ENCODE measurements at places on chromosomes 4 and X. TPM values are rescaled to one million over a fixed set of nuclear protein-coding genes. Genes with fewer than 3 reads are reported as not detected.

DNA sequence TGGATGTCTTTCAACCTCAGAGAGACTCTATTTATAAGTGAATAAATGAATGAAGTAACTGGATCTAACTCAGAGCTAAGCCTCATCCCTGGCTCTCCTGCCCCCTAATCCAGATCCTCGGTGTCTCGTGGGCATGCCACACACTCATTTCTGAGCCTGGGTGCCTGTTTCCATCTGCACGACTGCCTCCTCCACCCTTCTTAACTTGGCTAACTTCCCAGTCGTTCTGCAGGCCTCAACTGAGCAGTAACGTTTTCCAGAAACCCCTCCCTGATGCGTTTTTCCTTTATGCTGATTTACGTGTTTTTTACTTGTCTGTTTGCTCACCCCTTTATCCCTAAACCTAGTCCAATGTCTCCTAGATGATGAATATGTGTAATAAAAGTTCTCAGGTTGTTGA is 186.9 kb upstream of the HS3ST1 start:
- no peak for DNase-seq

DNA sequence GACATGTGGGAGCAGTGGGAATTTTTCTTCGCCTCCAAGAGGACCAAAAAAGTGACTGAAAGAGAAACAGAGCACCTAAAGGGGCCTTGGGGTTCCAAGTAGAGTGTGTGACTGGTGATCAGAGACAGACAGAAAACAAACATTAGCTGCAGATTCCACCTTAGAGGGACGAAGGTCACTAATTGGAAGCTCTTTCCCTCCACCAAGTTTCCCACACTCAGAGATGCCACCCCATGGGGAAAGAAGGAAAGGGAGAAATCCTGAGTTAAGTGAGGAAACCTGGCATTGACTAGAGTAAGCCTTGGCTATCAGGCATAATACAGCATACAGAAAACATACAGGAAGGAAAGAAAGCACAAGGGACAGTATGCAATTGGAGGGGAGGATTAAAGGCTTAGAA is 90.9 kb downstream of the HNRNPD start:
- no peak for DNase-seq

DNA sequence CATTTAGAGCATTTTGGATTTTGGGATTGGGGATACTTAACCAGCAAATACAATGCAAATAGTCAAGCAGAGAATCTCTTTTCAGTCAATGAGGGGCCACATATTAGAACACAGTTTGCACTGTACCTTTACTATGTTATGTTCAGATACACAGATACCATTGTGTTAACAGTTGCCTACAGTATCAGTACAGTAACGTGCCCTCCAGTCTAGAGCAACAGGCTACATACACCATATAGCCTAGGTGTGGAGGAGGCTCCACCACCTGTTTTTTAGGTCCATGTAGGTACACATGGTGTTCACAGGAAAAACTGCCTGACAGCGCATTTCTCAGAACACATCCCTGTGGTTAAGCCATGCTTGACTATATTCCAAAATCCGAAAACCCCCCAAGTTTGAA is 9.1 kb downstream of the GRPEL1 start:
- DNase-seq = no peak

DNA sequence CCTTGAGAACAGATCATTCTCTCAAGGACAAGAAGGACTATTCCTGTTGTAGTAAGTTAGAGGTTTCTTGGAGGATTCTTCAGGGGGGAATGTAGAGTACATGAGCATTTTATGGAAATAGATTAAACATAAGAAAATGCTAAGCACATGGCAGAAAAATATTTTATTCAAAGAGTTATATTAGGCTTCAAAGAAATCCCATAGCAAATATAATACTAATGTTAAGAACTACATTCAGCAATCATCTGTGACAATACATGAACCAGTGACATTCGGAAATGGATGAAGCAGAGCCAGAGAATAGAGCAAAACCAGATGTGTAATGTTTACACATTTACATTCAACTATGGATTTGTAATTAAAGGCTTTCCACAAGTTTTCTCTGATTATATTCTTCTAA is 288.6 kb downstream of the NAF1 start:
- no peak for DNase-seq

- no peak for DNase-seq
These were observed 53.3 kb downstream of the RGS12 start for GRCh38 chr4:3346146-3346545.

DNA sequence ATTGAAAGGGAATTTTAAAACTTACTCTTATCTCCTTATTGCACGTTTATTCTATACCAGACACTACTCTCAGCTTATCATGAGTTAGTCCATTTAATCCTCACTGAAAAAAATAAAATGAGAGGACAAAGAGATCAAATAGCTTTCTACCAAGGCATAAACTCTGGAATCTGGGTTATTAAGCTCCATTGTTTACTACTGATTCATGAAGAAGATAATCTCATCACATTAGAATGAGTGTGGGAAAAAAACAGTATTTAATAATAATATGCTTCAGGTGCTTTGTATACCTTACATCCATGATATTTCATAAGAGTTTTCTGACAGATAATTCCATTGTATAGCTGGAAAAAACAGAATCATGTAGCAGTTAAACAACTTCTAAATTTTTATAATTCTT is 1092.6 kb downstream of the TECRL start:
- no peak for DNase-seq

- no peak for DNase-seq
These were observed 24.2 kb upstream of the VSIG1 start for GRCh38 chrX:108020631-108021030.

DNA sequence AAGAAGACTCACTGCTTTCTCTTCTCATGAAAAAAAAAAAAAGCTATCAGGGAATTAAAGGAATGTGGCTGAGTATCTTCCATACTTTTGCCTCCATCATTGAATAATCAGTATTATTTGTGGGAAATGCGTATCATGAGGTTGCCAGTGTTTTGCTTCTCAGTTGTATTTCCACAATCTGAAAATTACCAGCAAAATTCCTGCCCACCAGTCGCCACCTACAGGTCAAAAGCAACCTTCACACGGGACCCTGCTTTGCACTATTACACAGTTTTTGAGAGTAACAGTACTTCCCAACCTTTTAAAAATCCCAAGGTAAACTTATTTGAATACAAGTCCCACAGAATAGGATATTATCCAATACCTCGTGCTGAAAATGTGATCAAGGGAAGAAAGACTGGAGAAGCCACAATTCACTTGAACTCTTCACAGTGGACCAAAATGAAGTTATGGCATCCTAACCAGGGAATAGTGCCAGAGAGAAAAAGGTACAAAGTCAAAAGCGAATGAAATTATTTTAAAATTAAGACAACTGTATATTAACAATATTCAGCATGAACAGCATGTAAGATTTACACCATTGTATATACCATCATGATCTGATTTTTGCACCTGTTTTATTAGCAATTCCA is 30.4 kb downstream of the PGRMC1 start:
- no peak for DNase-seq

GRCh38 chr4:105050896-105051295 is 95.8 kb upstream of the TET2 start:
- no peak for DNase-seq

GRCh38 chr4:127479031-127479622 is 153.6 kb upstream of the INTU start:
- DNase-seq = no peak

DNA sequence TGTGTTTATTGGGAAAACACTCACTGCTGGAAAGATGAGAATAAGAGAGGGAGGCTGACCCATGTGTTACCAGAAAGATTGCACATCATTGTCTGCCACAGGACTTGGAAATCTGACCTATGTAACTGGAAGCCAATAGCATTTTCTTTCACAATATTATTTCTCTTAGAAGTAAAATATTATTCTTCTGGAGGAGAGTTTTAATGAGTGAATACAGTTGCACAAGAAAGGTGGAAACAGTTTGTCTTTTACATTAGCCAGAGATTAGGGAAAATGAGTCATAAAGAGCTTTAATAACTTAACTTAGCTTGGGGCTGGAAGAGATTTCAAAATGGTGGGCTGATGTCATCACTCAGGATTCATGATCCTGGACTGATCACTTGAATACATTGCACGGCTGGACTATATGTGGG is 31.5 kb upstream of the LNX1 start:
- DNase-seq = no peak

DNA sequence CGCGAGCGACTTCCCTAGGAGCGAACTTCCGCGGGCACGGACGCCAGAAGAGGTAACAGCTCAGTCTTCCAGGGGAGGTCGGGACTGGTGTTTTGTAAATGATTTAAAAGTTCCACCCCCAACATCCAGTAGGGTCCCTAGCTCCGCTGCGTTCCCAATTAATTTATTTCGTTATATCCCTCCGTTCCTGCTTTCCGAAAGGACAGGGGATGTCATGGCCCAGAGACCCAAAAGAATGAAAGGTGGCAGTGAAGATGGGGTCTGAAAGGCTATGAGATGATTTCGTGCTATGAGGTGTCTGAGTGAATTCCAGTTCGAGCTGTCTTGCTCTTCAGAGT is 373 bp upstream of the SMIM43 start:
- no peak for DNase-seq

DNA sequence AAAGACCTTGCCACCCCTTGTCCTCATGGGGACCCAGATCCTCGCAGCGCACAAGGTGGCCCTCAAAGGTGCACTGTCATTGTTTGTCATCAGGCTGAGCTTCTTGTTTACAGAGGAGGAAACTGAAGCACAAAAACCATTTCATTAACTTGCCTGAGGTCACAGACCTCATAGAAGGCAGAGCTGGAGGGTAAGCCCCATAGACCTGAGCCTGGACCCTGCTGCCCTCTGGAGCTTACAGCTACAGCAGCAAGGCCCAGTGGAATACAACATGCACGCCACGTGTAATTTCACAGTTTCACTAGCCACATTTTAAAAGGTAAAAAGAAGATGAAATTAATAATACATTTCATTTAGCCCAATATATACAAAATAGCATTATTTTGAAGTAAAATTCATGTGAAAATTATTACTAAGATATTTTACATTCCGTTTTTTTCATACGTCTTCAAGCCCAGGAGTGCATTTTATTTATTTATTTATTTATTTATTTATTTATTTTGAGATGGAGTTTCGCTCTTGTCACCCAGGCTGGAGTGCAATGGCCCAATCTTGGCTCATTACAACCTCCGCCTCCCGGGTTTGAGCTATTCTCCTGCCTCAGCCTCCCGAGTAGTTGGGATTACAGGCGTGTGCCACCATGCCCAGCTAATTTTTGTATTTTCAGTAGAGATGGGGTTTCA is 8.8 kb downstream of the JAKMIP1 start:
- no peak for DNase-seq

DNA sequence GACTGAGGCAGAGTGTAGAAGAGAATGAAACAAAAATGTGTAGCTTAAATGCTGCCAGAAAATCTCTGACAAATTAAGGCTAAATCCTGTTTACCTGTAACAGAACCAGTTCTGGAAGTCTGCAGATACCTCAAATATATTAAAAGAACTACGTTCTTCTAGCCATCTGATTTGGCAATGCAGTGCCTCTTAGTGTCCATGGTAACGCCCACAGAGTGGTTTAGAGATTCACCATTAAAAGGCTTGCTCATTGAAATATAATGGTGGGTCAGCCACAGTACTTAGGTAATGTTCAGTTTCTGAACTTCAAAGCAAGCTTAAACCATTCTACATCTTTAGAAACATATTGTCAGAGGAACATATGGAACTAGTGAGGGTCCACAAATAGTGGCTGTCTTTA is 23.2 kb upstream of the LUZP4 start:
- DNase-seq = no peak

DNA sequence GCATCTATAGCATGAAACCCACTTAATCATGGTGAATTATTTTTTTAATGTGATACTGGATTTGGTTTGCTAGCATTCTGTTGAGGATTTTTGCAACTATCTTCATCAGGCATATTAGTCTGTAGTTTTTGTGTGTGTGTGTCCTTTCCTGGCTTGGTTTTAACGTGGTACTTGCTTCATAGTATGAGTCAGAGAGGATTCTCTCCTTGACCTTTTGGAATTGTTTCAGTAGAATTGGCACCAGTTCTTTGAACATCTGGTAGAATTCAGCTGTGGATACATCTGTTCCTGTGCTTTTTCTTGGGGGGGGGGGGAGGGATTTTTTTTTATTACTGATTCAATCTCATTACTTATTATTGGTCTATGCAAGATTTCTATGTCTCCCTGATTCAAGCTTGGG is 232.0 kb upstream of the KLF8 start:
- no peak for DNase-seq

DNA sequence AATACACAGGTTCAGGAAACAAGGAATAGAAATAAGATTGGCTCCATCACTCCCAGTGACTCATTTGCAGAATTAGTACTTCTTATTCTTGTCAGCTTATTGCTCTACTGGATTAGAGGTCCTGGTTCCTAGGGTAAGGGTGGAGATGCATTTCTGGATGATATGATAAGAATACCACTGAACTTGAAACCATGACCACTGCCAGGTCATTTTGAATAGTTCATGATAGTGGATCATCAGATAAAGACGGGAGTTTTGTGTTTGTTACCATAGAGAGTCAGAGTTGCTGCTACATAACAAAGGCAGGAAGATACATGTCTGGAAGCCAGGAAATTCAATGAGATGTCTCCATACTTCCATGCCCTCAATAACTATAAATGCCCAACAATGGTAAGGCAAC is 109.2 kb upstream of the FAT1 start:
- DNase-seq = no peak

KCND1 gene
- total RNA-seq = 2.2 TPM

ZFP92 gene
- 0.50 TPM for total RNA-seq

ZMAT1 gene
- 22.2 TPM for total RNA-seq

C4orf54 gene
- not detected for total RNA-seq

FGD1 gene
- total RNA-seq = 0.05 TPM

AREG gene
- total RNA-seq = 17.3 TPM

GAGE12J gene
- total RNA-seq = not detected

SSX2 gene
- total RNA-seq = not detected

ITM2A gene
- total RNA-seq = 194 TPM

SYP gene
- total RNA-seq = 0.30 TPM

NUDT9 gene
- 6.2 TPM for total RNA-seq

ANKRD50 gene
- 0.44 TPM for total RNA-seq

NDNF gene
- total RNA-seq = not detected

PABPC4L gene
- not detected for total RNA-seq

ADH1B gene
- total RNA-seq = not detected
